Mesothelial cell of epicardium (in vitro differentiated cells): ENCODE measurements at places on chromosomes 2 and 18.

DNA sequence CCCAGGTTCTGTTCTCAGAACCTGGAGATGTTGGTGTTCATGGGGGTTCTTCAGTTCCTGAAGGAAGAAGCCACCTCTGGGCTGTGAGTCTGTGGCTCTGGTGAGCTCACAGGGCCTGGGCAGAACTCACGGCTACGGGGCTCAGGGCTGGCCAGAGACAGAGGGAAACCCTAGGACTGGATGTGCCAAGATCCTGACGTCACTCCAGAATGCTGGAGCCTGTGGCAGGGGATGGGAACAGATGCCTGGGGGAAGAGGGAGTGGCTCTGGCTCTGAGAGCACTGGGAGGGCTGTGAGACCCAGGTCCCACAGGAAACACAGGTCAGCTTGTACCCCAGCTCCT, at the start of gene OTOF:
OTOF (minus strand) TSS at position 214 of the 343 bp plus-strand sequence.
- DNase-seq = peak; percentile 18

DNA sequence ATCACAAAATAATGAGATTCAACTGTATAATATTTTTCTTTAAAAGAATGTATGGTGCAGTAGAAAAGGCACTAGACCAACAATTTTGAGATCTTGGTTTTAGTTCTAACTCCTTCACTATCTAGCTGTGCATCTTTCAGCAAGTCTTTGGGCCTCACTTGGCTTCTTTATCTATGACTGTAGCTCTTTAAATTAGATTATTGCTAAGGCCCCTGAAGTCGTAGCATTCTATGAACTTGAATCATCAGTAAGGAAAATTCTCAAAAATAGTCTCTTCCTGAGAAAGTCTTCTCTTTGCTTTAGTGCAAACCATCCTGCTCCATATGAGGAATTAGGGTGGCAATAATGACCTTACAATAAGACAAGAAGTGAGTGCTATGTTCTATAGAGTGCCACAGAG, 140.4 kb downstream of the FTCDNL1 start:
- no peak for DNase-seq

GRCh38 chr2:162234620-162235462, 8.4 kb downstream of the FAP start:
- no peak for DNase-seq

DNA sequence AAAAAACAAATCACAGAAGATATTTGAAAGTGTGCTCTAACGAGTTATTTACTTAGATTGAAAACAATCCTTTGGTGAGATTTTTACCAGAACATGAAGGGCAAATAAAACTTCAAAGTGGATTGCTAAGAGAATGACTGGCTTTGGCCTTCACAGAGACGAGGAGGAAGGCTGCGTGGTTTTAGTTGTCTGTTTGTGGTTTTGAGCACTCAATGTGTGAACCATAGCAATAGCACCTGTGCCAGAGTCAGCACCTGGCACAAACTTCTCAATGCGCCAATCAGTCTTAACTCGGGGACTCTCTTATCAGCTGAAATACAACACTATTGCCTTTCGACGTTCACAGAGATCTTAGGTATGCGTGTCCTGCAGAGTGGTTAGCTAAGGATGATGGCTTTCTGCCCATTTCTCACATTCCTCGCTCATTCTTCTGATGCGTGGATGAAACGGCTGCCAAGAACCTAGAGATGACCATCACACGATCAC, 70.0 kb downstream of the MBP start:
- no peak for DNase-seq

- no peak for DNase-seq
These were observed 191.0 kb downstream of the GRB14 start for GRCh38 chr2:164430166-164430783.

DNA sequence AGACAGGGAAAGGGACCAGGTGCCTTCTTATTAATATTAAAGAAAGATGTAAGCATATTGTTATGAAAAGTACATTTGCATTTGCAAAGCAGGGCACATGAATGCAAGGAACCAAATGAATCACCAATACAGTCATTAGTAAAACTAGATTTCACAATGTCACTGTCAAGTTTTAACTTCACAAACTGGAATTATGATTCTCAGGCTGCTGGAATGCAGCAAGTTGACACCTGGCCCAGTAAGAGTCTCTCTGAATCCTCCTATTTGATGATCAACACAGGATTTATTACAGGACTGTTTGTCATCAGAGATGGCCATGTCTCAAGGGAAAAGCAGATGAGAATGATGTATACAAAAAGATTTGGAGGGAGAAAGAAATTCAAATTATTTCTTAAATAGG, 72.9 kb upstream of the STK39 start:
- DNase-seq = no peak

DNA sequence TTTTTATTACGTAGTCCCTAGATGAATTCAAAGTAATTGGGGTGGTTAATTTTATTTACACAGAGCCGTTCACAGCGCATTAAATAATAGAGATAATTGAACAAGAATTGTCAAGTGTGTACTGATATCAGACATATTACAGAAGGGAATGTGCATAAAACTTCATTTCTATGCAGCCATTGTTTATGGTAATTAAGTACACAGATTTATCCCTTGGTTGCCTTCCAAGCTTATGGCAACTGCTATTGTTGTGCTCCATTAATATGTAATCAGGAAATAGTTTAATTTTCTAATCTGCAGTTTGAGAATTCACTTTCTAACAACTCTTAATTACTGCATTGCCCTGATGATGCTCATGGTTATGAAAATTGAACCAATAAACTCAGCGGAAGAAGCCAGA, 47.3 kb upstream of the OTX1 start:
- DNase-seq = no peak

DNA sequence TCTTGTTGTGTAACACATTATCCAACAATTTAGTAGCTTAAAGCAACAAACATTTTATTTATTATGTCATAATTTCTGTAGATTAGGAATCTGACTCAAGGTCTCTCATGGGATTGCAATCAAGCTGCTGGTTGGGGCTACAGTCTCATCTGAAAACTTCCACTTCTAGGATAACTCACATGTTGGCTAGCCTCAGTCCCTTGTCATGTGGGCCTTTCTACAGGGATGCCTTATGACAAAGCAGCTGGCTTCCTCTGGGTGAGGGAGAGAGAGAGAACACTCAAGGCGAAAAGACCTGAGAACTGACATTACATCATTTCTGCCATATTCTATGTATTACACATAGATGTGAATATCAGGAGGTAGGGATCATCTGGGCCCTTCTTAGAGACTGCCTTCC, 317.9 kb upstream of the VRK2 start:
- DNase-seq = no peak
